ENCODE measurements at places on chromosomes 1 and 21.

DNA sequence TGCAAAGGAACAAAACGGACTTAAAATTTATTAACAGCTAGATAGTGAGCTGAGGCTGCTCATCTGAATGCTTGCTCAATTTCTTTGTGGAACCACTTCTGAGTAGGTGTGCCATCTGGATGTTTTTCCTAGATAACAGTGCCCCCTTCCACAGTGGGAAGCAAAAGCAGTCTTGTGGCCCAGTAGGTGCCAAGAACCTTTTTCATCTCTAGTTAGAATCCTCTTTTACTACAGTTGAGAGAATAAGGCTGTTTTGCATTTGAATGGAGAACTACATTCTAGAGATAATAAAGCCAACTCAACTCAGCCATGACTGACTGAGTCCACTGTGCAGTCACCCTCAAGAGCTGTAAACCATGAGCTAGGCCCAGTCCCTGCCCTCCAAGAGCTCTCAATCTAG is 13.3 kb downstream of the F3 start:
- peak; percentile 25 for DNase-seq

- DNase-seq: no peak
Measured at GRCh38 chr1:152640351-152640750, 17.4 kb upstream of the LCE3A start.

- DNase-seq: no peak
Measured at GRCh38 chr1:26730695-26731094, 34.9 kb downstream of the ARID1A start.

- no peak for DNase-seq
Measured at GRCh38 chr1:53617851-53618499, 121.0 kb downstream of the GLIS1 start.

- DNase-seq: no peak
Measured at GRCh38 chr1:203691447-203691846, 64.8 kb downstream of the ATP2B4 start.

- DNase-seq: no peak
Measured at GRCh38 chr1:32501865-32502264, 37.0 kb downstream of the ZBTB8B start.

GRCh38 chr1:115144176-115144575 is 54.9 kb upstream of the TSPAN2 start:
- no peak for DNase-seq

- no peak for DNase-seq
Measured at GRCh38 chr1:8666389-8667167, 150.9 kb downstream of the RERE start.

- DNase-seq: peak; percentile 85
Measured at GRCh38 chr1:54542962-54543539, 5.0 kb upstream of the ACOT11 start.

DNA sequence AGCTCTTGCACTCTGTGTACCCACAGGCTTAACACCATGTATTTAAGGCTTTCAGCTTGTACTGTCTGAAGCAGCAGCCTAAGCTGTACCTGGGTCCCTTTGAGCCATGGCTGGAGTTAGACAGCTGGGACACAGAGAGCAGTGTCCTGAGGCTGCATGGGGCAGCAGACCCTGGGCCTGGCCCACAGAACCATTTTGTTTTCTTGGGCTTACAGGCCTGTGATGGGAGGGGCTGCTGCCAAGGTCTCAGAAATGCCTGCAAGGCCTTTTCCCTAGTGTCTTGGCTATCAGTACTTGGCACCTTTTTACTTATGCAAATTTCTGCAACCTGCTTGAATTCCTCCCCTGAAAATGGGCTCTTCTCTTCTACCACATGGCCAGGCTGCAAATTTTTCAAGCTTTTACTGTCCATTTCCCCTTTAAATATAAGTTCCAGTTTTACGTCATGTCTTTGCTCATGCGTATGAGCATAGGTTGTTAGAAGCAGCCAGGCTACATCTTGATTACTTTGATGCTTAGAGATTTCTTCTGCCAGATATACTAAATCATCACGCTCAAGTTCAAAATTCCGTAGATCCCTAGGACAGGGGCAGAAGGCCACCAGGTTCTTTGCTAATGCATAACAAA is 143.9 kb downstream of the CLEC20A start:
- no peak for DNase-seq

GRCh38 chr1:174742805-174743653 is 256.7 kb upstream of the CACYBP start:
- DNase-seq: no peak

- DNase-seq: no peak
Measured at GRCh38 chr1:84540759-84541158, 33.5 kb downstream of the CTBS start.

Measured in NB4 (cell line).